Hematopoietic multipotent progenitor cell treated with erythropoietin and hydrocortisone succinate and interleukin-3 and kit ligand, for 15 days (in vitro differentiated cells): ENCODE measurements at places on chromosomes 16 and 17.

GRCh38 chr16:49782405-49782804 lies 73.5 kb downstream of the ZNF423 start:
- no peak for DNase-seq

GRCh38 chr16:17389384-17389783 lies 81.4 kb downstream of the XYLT1 start:
- DNase-seq = no peak

DNA sequence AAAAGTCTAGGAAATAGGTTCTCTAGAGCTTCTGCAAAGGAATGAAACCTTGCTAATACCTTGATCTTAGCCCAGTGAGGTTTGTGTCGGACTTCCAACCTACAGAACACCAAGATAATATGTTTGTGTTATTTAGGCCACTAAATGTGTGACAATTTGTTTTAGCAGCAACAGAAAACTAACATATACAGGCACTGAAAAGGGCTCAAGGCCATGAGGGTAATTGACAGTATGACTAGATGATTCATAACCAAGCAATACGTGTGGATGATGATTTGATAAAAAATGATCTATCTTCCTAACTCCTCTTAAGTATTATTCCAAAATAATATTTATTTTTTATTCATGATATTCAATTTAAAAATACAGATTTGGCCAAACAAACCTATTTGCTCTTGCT lies 27.7 kb upstream of the MED13 start:
- DNase-seq = no peak

- no peak for DNase-seq
Observed at GRCh38 chr17:5583426-5584382, 605 bp downstream of the NLRP1 start.

- DNase-seq = no peak
Observed at GRCh38 chr16:50059111-50059510, 6.7 kb upstream of the HEATR3 start.

DNA sequence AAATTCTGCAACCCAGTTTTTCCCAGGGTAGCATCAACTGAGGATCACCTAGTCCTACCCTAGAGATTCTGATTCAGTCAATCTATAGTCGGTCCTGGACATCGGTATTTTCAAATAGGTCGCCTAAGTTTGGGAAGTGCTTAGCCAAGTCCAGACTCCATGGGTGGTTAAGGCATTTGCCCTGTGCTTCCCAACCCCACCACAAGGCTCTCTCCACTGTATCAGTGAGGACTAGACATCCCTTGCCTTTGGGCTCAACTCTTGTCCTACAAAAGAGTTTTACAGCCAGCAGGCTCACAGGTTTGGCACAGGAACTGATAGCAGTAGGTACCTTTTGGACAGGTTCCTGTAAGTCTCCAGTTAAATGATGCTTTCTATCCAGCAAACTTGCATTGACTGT lies 13.8 kb downstream of the HYDIN start:
- no peak for DNase-seq

DNA sequence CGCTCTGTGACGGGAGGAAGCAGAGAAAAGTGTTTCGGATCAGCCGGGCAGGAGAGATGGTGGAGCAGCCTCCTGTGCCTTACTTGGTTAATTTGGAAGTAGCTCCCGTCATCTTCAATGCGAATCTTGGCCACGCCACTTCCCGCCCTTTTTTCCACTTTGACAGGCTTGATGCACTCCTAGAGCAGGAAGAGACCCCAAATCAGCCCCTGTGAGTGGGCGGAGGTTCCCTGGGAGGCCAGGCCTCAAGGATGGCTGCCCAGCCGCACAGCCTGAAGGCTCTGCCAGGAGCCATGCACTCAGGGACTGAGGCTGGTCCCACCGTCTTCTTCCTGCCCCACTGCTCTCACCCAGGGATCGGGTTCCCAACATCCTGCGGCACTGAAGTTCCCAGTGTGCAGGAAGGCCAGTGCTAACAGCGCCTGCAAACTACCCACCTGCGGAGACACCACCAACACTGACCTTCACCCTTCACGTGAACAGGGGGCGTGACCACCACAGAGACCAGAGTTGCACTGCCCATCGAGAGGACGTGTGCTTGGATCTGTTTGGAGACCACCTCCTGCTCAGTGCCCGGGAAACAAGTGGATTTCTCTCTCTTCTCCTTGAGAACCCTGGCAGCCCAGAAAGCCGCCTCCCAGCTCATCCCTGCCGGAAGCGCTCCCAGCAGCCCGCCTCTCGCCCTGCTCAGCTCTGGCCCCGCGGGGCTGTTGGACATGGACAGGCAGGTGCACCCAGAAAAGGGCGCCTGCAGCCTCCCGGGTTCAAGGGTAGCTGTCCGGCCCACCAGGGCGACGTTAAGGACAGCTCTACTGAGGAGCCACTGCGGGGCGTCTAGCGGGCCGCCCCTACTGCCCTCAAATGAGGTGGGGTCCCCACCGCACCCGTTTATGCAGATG lies 988 bp downstream of the CIAO3 start:
- no peak for DNase-seq

GRCh38 chr17:36683387-36683786 lies 82.0 kb downstream of the MRM1 start:
- no peak for DNase-seq

DNA sequence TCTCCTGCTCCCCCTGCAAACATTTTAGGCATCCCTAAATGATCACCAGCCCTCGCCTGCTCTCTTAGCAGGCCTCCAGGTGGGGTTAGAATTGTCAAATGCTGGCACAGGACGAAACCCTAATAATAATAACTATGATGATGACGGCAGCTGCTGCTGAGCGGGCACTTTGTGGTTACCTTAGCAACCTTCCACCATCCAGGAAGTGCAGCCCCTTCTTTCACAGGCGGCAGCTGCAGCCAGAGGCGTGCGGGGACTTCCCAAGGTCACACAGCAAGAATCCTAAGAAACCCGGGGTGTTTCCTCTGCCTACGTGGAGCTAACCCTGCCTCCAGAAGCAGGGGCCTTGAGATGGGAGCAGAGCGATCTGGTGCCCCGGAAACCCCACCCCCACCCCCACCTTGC lies 22.4 kb upstream of the EIF1 start:
- DNase-seq = no peak

- peak; percentile 27 for DNase-seq
Observed at GRCh38 chr16:56610017-56610608, 1.7 kb downstream of the MT2A start.

DNA sequence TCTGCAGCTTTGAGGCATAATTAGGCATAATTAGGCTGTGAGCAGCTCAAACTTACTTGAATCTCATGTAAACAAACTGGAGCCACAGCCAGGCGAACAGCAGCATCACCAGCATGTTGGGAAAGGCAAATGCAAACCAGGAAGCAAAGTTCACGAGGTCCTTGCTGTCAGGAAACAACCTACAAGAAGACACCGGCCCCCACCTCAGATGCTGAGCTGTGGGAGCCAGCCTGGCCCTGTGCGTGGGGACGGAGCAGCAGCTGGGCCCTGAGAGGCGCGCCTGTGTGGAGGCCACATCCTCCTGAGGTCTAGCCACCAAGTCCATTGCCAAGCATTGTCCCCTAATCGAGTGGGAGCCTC lies 12.2 kb downstream of the SLC13A5 start:
- DNase-seq = no peak

GRCh38 chr17:77793146-77793970 lies 165.1 kb upstream of the TNRC6C start:
- no peak for DNase-seq

- no peak for DNase-seq
Observed at GRCh38 chr17:76753061-76753961, 15.4 kb downstream of the MFSD11 start.
